ENCODE measurements at places on chromosomes 3 and 15.
A peak's percentile ranks its signal among the peaks of the same experiment; 100 is the strongest.

- DNase-seq, result no peak
Measured at GRCh38 chr3:38455639-38456430, 2.1 kb downstream of the ACVR2B start.

GRCh38 chr3:24608701-24609390, 114.2 kb upstream of the THRB start:
- DNase-seq, result no peak

- DNase-seq, result no peak
Measured at GRCh38 chr3:151209654-151210053, 6.6 kb upstream of the GPR171 start.

DNA sequence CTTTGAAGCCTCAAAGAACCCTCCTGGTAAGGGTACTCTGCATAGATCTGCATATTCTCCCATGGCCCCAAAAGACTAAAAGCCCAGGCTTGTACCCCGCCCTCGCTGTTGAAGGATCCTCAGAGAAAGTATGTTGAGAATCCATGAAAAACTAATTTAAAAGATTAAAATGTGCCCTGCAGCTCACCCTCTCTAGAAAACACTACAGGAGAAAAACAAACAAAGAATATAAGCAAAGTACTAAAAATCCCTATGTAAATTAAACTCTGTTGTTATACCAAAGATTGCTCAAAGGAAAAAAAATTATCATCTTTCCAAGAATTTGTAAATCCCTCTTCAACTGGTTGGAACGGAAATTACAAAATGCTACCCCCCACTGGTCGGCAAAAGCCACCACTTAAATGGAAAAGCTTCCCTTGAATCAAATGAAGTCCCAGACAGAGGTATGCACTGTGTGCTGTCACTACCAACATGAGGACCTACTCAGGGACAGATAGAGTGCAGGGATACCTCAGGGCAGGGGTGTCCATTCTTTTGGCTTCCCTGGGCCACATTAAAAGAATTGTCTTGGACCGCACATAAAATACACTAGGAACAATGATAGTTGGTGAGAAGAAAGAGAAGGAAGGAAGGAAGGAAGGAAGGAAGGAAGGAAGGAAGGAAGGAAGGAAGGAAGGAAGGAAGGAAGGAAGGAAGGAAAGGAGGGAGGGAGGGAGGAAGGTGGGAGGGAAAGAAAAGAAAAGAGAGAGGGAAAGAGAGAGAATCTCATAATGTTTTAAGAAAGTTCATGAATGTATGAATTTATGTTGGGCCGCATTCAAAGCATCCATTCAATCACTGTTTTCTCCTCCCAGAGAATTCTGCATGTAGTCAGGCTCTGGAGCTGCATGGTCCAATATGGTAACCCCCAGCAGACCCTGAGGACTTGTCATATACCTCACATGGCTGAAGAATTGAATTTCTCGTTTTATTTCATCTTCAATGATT, 88.1 kb downstream of the MAGI1 start:
- no peak for DNase-seq

DNA sequence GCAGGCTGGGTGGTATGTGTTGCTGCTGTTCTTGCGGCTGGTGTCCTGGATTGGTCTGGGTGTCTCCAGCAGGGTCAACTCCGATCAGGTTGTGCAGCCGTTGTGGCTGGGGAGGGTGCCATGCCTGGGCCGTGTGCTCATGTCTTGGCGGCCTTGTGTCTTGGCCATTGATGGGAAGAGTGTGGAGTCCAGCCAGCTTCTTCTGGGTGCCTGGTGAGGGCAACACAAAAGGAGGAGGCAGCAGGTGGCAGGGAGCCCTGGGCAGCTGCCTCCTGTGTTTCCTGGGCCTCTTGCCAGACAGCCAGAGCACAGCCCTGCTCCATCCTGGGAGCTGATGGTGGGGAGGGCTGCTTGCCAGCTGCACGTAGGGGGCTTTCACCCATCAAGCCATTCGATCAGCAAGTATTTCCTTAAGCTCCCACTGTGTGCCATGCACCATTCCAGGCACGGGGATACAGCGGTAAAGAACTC, 4.3 kb downstream of the CHAC1 start:
- DNase-seq, result no peak

GRCh38 chr15:55031727-55032126, 165.0 kb downstream of the RSL24D1 start:
- no peak for DNase-seq

DNA sequence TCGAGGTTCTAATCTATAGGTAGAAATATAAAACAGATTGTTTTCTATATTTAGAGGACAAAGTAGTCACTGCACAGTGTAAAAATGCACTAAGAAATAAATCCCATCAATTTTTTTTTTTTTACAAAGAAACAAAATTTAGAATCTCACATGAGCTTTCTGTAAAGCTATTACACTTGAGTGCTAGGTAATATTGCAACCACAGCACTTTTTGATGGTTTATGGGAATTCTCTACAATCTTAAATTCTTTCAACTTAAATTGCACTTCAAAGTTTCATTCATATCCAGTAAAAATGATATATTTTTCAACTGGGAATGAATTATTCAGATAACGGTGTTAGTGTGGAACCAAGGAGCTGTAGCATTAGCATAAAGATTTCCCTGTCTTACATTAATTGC, 1035.4 kb downstream of the SQOR start:
- no peak for DNase-seq

GRCh38 chr3:192831111-192831644, 86.5 kb downstream of the MB21D2 start:
- peak; percentile 91 for DNase-seq

DNA sequence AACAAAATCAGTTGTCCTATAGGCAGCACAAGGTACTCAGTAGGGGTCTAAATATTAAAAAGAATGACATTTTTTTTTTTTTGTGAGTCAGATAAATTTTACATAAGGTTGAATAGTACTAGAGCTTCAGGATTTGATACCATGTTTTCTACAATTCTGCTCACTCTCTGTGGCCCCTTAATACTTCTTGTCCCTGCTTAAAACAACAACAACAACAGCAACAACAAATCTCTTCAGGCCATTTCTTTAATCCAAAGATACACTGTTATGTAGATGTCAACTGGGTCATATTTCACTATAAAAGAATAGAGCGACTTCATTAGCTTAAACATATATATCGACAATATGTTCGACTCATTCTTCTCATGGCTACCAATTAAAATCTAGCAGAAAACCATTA, 3.0 kb downstream of the IL5RA start:
- no peak for DNase-seq

- no peak for DNase-seq
Measured at GRCh38 chr3:14414846-14415464, 12.5 kb downstream of the SLC6A6 start.

DNA sequence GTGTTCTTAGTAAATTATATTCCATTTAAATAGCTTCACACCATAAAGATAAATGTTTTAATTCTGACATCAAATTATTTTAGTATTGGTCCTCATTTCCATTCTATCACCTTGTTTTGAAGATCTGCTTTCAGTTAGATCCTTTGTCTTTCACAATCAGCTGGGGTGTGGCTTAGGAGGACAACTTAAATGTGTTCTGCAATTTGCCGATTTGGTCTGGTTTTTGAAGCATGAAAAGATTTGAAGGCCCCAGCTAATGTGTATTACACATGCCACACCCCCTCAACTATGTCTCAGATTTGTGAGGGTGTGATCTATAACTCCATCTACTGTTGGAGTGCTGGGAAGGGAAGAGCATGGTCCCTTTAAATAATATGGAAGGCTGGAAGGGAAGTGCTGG, 516.1 kb upstream of the GOLIM4 start:
- DNase-seq, result no peak

DNA sequence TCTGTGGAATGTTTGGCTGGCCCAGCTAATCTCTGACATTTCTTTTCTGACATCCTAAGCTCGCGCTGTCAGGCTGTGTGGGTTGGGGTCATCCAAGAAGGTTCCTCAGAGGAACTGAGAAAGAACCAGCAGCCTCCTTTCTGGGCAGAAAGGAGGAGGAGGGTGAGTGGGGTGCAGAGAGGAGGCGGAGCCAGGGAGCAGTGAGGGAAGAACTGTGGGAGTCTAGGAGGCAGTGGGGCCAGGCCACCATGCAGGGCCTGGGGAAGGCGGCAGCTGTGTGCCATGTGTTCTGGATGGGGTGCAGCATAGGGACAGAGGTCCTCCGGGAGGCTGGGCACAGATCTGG, 5.3 kb downstream of the SEMA7A start:
- DNase-seq, result no peak

GRCh38 chr3:141367038-141367730, 1.1 kb upstream of the ZBTB38 start:
- DNase-seq, result peak; percentile 100

DNA sequence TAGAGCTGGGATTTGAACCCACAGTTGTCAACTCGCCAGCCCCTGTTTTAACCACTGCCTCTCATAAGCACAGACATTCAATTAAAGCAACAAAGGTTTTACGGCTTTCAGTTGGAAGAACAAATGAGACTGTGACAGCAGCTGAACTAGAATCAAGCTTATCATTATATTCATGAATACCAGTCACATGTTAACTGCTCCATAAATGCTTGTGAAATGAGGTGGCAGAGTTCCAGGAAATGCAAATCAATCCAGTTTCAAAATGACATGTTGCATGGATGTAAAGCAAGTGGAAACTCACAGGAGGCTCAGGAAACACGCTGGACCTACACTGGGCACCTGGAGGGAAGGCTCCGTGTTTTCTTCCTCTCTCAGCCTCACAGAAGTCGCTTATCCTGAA, 3.9 kb downstream of the GP5 start:
- DNase-seq, result no peak

DNA sequence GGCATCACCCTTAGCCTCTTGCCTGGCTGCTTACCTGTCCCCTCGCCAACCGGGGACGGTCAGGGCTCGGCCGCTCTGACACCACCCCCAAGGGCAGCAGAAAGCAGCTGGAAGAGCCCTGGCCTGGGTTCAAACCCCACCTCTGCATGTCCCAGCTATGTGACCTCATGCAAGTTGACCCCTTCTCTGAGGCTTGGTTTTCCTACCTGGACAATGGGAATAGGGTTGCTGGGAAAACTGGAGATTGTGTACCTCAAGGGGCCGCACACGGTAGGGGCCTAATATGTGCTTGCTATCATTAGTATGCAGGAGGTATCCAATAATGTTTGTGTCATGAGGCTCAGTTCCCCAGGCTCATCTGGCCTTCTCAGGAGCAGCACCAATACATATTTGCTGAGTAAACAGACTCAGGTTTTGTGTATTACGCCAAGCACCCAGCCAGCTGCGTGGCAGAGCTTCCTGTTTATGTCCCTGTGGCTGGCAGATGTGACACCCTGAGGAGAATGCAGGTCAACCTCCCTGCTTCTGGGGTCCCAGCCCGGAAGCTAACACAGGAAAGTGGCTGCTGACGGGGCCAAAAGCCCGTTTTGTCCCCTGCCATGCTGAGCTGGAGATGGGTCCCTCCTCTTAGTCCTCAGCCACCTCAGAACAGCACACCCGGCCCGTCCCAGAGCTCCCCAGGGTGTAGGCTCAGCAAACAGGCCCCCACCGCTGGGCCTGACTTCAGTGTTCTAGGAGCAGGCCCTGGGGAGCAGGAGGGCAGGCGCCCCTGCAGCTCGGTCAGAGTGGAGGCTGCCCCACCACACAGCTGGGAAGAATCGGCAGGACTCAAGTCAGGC, 29.7 kb downstream of the PLXND1 start:
- no peak for DNase-seq

- no peak for DNase-seq
Measured at GRCh38 chr3:186254676-186255650, 107.1 kb downstream of the DGKG start.

GRCh38 chr3:56064684-56065083, 403.6 kb downstream of the ERC2 start:
- DNase-seq, result no peak

DNA sequence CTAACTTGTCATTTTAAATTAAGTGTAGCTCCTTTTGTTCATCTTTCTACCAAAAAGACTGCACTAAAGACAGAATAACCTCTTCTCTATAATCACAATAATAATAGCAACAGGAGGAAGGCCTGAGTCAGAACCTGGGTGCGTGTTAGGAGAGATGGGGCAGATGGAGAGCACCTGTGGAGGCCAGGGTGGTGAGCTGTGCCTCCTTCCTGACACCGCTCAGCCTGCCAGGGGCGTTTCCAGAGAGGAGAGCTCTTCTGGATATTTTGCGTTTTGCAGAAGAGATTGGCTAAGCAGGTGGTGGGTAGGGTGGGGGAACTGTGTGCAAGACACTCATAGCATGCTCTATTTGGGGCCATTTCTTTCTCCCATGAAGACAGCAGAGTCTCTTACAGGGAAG, 83.5 kb downstream of the MEGF11 start:
- DNase-seq, result no peak

DNA sequence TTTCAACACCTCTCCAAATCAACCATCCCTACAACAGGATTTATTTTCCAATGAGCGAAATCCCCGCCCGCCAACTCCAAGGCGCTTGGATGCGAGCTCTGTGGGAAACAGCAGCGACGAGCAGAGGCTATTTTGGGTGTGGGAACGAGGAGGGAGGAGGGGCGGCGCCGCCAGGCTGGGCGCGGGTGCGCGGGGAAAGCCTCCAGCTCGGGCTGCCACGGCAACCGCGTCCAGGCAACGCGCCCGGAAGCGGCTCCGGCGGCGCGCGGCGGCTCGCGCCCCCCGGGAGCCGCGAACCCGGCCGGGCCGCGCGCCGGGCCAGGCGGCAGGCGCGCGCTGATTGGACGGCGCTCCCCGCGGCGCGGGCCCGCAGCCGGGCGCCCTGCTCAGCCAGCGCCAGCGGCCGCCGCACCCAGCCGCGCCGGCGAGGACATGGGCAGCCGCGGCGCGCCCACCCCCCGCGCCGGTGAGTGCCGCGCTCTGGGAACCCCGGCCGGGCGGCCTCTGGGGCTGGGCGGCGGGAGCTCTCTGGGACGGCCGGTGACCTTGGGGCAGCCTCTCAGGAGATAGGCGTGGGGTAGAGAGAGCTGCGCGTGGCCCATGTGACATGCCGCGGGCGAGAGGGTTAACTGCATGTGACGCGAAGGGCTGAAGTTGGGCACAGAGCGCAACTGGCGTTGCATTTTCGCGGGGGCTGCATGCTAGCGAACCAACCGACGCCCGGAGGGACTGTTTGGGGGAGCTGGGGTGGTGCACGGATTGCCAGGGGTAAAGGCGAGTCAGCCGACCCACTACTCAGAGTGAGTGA, at the start of gene FAM81A:
Gene FAM81A (plus strand): TSS at position 370 of the 808 bp plus-strand sequence. CDS start 20,441 bp downstream, outside the sequence.
- DNase-seq, result no peak

DNA sequence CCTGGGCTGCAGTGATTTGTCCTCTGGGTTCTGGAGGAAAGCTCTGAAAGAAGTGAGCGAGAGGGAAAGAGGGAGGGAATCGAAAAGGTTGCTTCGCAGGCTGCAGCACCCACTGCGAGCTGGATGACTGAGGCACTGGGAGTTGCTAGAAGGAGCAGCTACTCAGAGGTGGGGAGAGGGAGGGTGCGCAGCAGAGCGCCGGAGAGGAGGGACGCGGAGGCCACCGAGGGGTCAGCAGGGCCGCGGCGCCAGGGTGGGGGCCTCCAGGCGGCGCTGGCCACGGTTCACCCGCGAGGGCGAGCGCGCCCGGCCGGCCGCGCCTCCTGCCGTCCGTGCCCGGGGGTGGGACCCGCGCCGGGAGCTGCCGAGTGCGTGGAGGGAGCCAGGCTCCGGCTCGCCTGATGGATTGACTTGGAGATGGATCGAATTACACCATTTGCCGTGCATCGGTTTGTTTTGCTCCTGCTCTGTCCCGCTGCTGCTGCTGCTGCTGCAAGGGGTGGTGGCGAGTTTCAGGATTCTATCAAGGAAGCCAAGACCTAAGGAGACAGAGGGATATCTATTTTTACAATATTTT, at the start of gene SEMA6D:
Gene SEMA6D (plus strand): TSS at position 470 of the 577 bp plus-strand sequence. CDS start 42,294 bp downstream, outside the sequence.
- peak; percentile 21 for DNase-seq

- DNase-seq, result no peak
Measured at GRCh38 chr3:71447803-71448202, 135.7 kb downstream of the FOXP1 start.
